ENCODE measurements at places on chromosomes 2 and 18.

DNA sequence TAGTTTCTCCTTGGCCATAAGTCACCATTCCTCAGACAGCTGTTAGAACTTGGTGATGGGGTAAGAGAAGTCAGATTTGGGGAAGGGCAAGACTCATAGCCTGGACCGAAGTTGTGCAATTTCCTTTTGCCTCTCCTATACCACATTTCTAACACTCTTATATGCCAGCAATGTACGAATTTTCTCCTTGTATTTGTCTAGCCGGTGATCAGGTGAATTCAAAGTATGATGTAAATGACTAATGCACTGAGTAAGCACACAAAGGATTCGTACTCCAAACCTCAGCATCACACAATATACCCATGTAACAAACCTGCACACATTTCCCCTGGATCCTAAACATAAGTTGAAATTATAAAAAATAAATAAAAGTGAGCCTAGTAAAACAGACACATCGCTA lies 1143.5 kb upstream of the CELF4 start:
- DNase-seq = no peak

- no peak for DNase-seq
Measured at GRCh38 chr18:31424383-31424988, 23.1 kb upstream of the DSG3 start.

DNA sequence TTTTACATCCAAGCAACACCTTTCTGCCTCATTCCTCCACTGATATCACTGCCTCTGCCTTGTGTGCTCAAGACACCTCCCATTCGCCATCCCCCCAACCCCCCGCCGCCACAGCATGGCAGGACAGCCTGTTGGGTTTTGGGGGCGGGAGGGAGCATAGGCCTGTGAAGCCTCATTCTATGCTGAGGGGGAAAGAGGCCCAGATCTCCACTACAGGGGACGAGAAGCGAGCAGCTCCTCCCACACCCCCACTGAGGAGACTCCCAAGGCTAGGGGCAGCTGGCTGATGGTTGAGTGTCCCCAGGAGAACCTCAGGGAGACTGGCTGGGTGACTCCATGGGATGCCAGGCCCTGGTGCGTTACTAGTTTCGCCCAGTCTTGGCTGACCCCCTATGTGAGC lies 214.3 kb upstream of the SIX2 start:
- no peak for DNase-seq

GRCh38 chr2:160672211-160672610 lies 178.6 kb upstream of the RBMS1 start:
- DNase-seq = no peak

GRCh38 chr18:74454279-74454751 lies 2.8 kb downstream of the DIPK1C start:
- no peak for DNase-seq

DNA sequence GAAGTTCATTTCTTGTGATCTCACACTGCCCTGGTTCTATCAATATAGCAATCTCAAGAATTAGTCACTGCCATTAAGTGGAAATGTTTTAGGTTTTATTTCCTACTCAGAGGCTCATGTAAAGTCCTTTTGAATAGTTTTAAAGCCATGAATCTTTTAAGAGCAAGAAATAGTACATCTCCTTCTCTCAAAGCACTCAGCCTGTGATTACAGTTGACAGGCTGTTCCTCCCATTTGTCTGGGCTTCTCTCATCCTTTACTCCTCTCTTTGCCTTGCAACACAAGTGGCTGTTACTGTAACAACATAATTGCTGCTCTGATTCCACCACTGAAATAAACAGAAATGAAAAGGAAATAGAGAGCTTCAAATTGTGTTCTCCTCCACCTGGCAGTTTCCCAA lies 18.4 kb downstream of the GRP start:
- DNase-seq = no peak

GRCh38 chr2:226791487-226792081 lies 8.0 kb downstream of the IRS1 start:
- peak; percentile 88 for DNase-seq

DNA sequence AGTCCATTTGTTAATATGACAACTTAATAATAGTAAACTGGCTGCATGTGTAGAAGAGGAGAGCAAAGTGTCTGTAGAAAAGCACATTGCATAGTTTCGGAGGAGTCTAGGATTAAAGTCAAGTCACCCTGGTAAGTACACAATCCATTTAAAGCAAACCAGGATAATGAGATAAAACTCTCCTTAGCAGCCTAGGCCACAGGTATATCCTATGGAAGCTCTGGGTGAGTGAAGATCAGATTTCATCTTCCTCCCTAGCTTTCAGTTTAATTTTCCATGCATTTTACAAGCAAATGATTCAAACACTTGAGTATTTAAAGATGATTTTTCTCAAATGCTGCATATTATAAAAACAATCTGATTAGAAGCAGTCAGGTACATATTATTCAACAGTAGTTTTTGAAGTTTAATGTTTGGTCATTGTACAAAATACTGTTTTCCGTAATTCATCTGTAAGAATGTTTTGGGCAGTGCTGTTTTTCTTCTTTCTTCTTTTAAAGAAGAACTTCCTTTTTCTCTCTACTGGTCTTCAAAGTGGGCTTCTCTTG lies 10.2 kb downstream of the CERS6 start:
- DNase-seq = no peak

DNA sequence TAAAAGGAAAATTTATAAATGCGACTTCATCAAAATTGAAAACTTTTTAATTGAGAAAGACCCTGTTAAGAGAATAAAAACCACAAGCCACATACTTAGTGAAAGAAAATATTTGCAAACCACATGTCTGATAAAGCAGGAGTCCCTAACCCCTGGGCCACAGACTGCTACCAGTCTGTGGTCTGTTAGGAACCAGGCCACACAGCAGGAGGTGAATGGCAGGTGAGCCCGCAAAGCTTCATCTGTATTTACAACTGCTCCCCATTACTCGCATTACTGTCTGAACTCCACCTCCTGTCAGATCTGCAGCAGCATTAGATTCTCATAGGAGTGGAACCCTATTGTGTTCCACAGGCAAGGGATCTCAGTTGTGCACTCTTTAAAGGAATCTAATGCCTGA lies 95.5 kb upstream of the CRACDL start:
- DNase-seq = no peak

GRCh38 chr2:214322662-214323061 lies 88.2 kb upstream of the VWC2L start:
- DNase-seq = no peak

DNA sequence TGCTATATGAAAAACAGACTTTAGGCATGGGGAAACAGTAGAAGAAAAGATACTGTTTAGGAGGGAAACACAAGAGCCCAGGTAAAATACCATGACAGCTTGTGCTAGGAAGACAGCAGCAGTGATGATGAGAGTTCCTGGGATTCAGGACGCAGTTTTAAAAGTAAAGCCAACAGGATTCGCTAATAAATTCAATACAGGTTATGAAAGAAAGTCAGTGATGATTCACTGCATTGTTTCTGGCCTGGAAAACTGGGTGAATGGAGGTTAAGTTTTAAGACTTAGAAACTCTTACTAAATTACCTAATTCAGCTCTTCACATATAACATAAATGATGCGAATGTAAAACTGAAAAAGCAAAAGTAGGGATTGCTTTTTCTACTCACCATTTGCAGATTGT lies 27.9 kb upstream of the RNU4ATAC start:
- DNase-seq = no peak

DNA sequence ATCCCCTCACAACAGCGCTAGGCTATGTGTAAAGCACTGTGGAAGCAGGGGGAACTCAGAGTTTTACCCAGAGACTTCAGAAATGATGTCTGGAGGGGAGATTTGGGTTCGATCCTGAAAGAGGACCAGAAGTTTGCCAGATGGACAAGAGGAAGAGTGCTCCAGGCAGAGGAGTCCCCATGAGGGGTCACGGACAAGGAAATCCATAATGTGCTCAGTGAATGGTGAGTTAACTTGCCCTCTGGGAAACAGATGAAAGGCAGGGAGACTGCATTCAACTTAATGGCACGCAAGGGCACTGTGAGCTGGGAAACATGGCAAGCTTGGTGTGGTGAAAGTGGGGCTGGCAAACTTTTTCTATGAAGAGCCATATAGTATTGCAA lies 6.0 kb upstream of the ASAP2 start:
- DNase-seq = no peak

DNA sequence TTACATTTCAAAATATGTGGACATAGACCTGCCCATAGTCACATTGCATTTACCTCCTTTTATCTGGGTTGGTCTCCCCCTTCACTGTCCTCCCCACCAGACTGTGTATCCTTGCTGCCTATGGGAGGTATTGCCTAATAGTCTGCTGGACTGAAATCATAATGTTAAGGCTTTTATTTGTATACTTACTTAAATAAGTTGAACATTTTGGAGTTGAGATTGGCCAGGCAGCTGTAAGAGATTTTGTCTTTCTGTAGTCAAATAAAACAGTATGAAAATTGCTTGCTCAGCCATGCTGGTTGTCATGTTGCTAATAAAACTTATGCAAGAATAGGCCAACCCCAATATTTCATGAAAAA lies 280.9 kb downstream of the PTPRM start:
- DNase-seq = no peak

GRCh38 chr2:169095621-169096105 lies 26.3 kb downstream of the DHRS9 start:
- no peak for DNase-seq

DNA sequence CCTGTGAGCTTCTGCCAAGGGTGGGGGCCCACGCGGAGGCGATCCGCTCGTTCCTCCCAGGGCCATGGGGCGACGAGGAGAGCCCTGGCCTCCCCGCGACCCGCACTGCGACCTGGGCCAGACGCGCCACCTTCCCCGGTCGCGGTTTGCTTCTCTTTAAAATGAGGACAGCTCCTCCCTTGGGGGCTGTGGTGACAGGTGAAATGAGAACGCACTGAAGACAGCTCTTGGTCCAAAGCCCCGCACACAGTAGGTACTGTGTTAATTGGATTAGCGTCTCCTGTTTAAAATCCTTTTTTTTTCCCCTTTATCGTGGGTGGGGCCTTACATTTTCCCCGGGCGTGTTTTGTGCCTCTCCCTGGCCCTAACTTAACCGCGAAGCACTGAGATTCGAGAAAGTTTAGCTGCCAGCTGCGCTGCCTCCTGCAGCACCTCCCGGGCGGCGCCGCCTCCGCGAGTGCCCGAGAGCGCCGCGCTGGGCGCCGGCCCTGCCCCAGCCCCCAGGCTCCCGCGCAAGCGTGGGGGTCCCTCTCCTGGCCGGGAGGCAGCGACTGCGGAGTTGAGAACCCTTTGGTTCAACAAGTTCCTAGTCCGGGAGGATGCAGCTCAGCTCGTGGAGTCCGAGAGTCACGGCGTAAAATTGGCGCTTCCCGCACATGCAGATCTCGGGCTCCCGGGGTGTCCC lies 1.1 kb downstream of the HPCAL1 start:
- DNase-seq = peak; percentile 48

DNA sequence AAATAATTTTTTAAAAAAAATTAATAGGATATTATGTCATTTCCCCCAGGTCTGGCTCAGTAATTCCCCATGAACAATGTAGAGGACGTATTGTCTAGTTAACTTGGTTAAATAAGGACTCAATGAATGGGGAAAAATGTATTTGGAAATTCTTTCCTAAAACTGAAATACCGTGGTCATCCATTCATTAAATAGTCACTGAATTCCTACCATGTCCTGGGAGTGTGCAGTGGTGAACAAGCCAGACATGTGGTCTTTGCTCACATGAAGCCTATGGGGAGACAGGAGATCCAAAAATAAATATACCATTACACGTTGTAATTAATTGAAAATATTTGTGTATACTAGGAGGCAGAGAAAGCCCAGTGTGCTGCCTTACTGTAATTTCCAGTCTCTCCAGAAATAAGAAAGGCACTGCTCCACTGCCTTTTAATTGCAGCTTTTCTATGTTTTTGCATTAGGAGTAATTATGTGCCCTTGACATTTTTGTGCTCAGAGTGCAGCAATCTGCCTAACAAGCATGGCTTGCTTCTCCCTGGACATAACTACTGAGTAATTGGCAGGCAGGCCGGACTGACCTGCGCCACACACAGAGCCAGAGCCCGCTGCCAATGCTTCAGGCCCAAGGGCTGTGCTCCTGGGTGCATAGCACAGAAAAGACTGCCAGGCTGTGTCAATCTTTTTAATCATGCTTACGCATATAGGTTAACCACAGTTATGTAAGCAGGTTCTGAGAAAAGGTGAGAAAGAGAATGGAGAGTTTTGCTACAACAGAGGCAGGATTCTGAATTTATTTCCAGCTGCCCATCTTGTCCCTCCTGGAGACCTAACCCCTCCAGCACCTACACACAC lies 22.2 kb upstream of the TTC39C start:
- no peak for DNase-seq

DNA sequence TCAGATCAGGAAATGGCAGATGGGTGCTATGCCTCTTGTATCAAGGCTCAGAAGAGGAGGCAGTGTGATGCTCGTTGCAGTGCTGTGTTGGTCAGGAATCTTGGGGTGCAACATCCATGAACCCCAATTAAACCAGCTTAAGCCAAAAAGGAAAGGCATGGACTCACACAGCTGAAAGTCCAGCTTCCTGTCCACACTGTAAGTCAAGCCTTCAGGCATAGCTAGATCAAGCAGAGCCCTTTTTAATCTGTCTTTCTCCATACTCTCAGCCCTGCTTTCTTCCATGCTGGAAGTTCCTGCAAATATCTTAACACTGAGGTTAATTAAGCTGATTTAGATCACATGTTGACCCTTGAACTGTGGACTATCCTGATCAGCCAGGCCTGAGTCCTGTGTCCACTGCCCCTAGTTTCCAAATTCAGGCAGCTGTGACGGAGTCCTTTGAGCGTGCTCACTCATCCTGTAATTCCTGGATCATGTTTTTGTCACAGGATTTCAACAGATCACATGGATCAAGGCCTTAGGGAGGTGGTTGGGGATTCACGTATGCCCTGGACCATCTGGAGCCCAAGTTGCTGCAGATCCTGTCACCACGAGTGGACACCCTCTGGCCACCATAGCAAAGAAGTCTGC lies 4.5 kb upstream of the C2orf74 start:
- DNase-seq = no peak

DNA sequence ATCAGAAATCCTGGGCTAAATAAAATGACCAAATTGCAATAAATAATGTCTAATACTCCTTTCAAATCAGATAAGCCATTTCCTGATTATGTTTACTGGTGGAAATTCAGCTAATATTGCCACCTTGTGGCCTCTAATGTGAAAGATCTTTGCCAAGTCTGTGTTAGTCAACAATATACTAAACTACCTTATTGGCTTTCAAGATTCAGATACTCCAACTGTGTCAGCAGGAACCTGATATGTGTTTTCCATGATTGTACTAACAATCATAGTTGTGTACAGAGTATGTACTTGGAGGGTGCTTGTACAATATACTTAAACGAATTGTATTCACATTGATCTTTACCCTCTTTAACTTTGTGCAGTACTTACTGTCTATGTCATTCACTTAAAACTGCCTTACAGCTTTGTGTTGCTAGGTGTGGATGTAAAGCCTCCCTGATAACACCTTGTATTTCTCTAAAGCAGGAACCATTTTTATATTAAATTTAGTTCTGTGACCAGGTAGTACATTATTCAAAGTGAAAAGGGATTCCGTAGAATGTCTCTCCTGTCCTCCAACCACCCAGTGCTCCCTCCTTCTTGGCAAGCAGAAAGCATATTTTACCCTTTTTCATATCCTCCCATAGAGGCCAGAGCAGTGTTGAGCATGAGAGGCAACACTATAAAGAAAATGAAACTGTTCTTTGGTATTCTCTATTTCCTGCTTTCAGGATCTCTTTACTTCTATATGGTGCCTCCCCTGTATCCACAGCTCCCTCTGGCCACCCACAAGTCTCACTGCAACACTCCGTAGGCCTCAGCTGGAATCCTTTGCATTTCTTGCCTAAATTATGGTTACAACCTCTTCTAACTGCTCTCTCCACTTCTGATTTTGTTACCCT lies 75.2 kb upstream of the C2orf15 start:
- DNase-seq = no peak

Data from progenitor cell of endocrine pancreas (in vitro differentiated cells).